Ascending aorta (tissue), 2 donors: ENCODE measurements at places on chromosomes 4 and X.

DNA sequence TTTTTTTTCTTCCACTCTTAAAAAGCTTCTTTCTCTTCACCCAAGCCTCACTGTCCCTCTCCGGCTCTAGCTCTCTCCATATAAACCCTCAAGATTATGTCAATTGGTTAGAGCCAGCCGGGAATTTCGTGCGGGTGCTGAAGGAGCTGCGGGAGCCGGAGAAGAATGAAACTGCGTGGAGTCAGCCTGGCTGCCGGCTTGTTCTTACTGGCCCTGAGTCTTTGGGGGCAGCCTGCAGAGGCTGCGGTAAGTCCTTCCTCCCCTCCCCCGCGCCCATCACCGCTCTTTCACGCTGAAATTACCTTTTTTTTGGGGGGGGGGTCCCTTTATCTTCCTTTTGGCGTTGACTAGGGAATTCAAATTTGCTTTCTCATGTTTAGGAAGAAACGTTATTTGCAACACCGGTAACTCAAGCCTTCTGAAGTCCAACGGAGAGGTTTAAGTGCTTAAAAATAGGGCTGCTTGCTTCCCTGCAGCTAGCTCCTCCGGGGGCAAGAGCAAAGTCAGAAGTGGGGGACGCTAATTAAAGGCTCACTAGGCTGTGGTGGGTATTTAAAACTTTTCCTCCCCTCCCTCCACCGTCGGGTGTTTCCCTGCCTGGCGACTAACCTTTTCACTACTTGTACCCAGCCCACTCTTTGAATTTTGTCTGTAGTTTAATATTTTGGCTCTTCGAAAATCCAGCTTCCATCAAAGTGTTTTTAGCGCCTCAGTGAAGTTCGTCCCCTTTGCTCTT lies 491 bp downstream of the COL4A5 start:
- peak overlapping the region; percentile 67 for H3K4me3 ChIP-seq
- peak overlapping the region; percentile 17 for H3K27ac ChIP-seq
- no peaks in the 10 kb centered on the region for H3K36me3 ChIP-seq

DNA sequence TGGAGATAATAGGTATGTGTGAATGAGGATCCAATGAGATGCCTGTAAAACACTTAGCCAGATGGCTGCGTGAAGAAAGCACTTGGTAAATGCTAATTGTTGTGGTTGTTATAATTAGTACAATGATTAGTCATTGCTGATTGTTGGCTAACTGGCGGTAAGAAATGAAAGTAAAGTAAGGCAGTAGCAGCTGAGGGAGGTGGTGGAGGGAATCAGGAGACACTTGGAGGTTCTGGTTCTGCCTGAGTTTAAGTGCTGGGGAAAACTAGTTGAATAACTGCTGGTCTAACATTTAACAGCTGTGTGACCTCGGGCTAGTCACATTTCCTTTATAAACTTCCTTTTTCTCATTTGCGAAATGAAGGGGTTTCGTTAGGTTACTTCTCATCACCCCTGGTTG lies 30.9 kb downstream of the CD38 start:
- no peaks in the 10 kb centered on the region for H3K36me3 ChIP-seq
- no peaks in the 10 kb centered on the region for H3K27me3 ChIP-seq
- H3K27ac ChIP-seq: no peak overlapping the region
- H3K4me3 ChIP-seq: no peak overlapping the region
- no peaks in the 10 kb centered on the region for H3K4me1 ChIP-seq
- no peak for DNase-seq

GRCh38 chr4:55819634-55820033 lies at the start of gene EXOC1L:
EXOC1L (plus strand) TSS chr4:55819790; CDS start chr4:55820027, 237 bp downstream.
- no peak for DNase-seq
- H3K27ac ChIP-seq: no peak within 1 kb of the TSS
- no peaks in the 10 kb centered on the region for H3K4me1 ChIP-seq

GRCh38 chr4:65566473-65566872 lies 103.8 kb downstream of the EPHA5 start:
- H3K27me3 ChIP-seq: no peaks in the 10 kb centered on the region
- H3K27ac ChIP-seq: no peak overlapping the region
- H3K4me3 ChIP-seq: no peak overlapping the region
- no peaks in the 10 kb centered on the region for H3K36me3 ChIP-seq
- H3K4me1 ChIP-seq: no peaks in the 10 kb centered on the region

DNA sequence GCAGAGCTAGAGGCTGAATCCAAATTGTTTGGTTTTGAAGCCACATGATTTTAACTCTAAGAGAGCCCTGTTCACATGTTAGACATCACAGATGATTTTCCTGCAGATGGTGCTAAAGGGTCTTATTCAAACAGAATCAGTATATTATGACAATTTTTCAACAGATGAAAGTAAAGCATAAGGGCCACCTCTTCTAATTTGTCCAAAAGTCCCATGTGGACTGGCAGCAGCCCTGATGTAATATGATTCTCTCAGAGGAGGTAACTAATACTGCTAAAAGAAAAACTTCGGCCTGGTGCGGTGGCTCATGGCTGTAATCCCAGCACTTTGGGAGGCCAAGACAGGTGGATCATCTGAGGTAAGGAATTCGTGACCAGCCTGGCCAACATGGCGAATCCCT lies 26.0 kb upstream of the SETD7 start:
- H3K27me3 ChIP-seq: no peaks in the 10 kb centered on the region
- H3K36me3 ChIP-seq: no peaks in the 10 kb centered on the region
- no peak for DNase-seq
- H3K4me1 ChIP-seq: no peaks in the 10 kb centered on the region
- no peak overlapping the region for H3K4me3 ChIP-seq

GRCh38 chr4:25513814-25514213 lies 136.8 kb downstream of the ANAPC4 start:
- no peak overlapping the region for H3K4me3 ChIP-seq
- no peak for DNase-seq
- H3K27ac ChIP-seq: no peak overlapping the region
- no peaks in the 10 kb centered on the region for H3K4me1 ChIP-seq
- H3K36me3 ChIP-seq: no peaks in the 10 kb centered on the region
- H3K27me3 ChIP-seq: no peaks in the 10 kb centered on the region

GRCh38 chrX:38192007-38192810 lies 28.5 kb downstream of the SRPX start:
- H3K36me3 ChIP-seq: no peaks in the 10 kb centered on the region
- DNase-seq: no peak
- H3K27me3 ChIP-seq: no peaks in the 10 kb centered on the region

- no peaks in the 10 kb centered on the region for H3K36me3 ChIP-seq
- DNase-seq: no peak
- H3K27me3 ChIP-seq: no peaks in the 10 kb centered on the region
- no peak overlapping the region for H3K4me3 ChIP-seq
- no peak overlapping the region for H3K27ac ChIP-seq
These were observed 169.6 kb downstream of the MID1IP1 start for GRCh38 chrX:38970845-38971244.

GRCh38 chr4:75243570-75243969 lies 270.6 kb downstream of the RCHY1 start:
- no peaks in the 10 kb centered on the region for H3K27me3 ChIP-seq
- no peak overlapping the region for H3K4me3 ChIP-seq
- no peaks in the 10 kb centered on the region for H3K36me3 ChIP-seq
- H3K4me1 ChIP-seq: no peaks in the 10 kb centered on the region
- no peak overlapping the region for H3K27ac ChIP-seq

- no peaks in the 10 kb centered on the region for H3K27me3 ChIP-seq
- no peak overlapping the region for H3K4me3 ChIP-seq
- H3K36me3 ChIP-seq: no peaks in the 10 kb centered on the region
- H3K27ac ChIP-seq: no peak overlapping the region
These were observed 34.1 kb downstream of the TBC1D1 start for GRCh38 chr4:37924946-37925345.

DNA sequence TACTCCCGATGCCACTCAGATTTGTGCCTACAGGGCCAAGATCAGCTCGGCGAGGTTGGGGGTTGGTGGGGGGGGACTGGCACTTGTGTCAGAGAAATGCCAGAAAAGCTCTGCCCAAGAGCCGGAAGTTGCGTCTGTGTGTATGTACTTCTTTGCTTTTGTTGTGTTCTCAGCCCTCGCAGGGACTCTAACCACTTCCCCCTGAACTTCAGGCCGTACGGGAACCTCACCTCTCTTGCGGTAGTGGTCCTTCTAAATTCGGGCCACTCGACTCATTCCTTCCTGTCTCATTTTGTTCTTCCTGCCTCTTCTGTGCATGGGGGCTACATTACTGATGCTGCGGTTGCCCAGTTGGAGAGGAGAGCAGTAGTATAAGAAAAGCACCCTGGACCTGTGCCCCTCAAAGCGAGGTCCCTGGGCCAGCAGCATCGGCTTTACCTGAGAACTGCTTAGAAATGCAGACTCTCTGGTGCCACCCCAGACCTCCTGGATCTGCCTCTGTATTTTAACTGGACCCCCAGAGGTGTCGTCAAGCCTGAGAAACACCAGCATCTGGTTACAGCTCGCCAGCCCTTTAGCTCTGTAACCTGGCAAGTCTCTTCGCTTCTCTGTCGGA lies 146.3 kb upstream of the RPS6KA3 start:
- no peaks in the 10 kb centered on the region for H3K36me3 ChIP-seq
- no peak overlapping the region for H3K27ac ChIP-seq
- no peaks in the 10 kb centered on the region for H3K4me1 ChIP-seq
- peak; percentile 64 for DNase-seq

- no peak overlapping the region for H3K27ac ChIP-seq
- no peaks in the 10 kb centered on the region for H3K4me1 ChIP-seq
- H3K27me3 ChIP-seq: no peaks in the 10 kb centered on the region
- H3K4me3 ChIP-seq: no peak overlapping the region
These were observed 95.5 kb downstream of the ZNF827 start for GRCh38 chr4:145843148-145843547.

DNA sequence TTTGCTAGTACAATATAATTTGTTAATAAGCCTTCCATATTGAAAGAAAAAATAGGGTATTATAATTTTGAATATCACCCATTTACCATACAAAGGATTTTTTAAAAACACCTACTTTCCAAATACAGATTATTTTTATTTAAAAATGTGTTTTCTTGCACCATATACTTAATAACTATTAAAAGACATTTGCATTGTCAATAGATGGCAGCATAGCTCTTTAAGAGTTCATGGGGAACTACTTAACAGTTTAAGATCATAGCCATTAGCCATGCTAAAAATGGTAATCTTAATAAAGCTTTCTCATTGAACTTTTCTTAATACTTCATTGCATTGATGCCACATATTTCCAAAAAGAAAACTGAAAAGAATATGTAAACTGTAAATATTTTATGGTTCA lies 1995.9 kb downstream of the C4orf33 start:
- DNase-seq: no peak
- no peak overlapping the region for H3K27ac ChIP-seq
- H3K4me1 ChIP-seq: no peaks in the 10 kb centered on the region
- no peak overlapping the region for H3K4me3 ChIP-seq
- H3K36me3 ChIP-seq: no peaks in the 10 kb centered on the region

- H3K27me3 ChIP-seq: no peaks in the 10 kb centered on the region
- no peak overlapping the region for H3K4me3 ChIP-seq
- no peaks in the 10 kb centered on the region for H3K4me1 ChIP-seq
- no peak for DNase-seq
- no peaks in the 10 kb centered on the region for H3K36me3 ChIP-seq
These were observed 90.4 kb downstream of the COL4A6 start for GRCh38 chrX:108347800-108348199.

DNA sequence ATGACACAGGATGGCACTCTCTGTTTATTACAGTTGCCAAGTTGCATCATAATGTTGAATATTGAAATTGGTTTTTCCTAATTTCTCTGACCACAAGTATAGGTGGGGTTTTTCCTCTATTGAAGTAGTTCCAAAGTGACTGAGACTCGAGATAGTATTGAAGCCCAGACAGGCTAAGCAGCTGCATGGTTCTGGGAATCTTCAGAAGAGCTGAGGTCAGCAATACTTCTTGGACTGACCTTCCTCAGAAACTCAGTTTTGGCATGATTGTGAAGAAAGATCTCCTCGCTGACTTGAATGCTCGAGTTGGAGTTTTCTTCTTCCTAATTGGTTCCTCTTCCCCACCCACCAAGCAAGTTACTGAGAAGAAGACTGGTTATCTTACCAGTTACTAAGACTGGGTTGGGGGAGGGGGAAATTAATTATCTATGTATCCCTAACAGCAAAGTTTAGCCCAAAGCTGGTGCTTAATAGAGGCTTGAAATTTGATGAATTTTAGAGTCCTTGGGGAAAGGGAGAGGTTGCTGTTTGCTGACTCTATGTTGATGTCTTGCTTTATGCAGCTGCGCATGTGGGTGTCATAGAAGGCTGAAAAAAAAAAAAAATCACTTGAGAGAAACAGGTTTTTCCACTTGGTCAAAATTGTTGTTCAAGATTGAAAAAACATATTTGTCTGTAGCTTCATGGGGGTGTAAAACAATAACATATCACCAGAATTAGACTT lies 91.1 kb downstream of the P2RY10 start:
- no peak overlapping the region for H3K4me3 ChIP-seq
- H3K4me1 ChIP-seq: no peaks in the 10 kb centered on the region
- H3K36me3 ChIP-seq: no peaks in the 10 kb centered on the region
- no peak overlapping the region for H3K27ac ChIP-seq

- no peak overlapping the region for H3K4me3 ChIP-seq
- no peaks in the 10 kb centered on the region for H3K27me3 ChIP-seq
- DNase-seq: no peak
- no peak overlapping the region for H3K27ac ChIP-seq
- no peaks in the 10 kb centered on the region for H3K4me1 ChIP-seq
These were observed 1487.3 kb downstream of the PCDH7 start for GRCh38 chr4:32207456-32207855.

DNA sequence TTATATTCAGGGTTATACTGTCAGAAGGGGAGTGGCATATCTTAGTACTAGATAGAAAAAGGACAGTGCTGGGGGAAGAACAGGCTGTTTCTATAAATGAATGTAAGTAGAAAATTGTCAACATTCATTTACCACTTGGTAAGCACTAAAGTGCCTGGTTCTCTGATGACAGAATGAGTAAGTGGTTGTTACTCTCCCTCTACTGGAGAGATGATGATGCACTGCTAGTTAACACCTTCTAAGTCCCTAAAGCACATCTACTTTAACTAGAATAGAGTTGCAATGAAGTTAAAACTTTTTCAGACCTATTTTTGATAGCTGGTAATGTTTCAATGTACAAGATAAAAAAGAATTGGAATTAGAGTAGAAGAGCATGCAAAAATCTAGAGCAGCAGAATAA lies 214.5 kb downstream of the KLHL4 start:
- no peaks in the 10 kb centered on the region for H3K27me3 ChIP-seq
- no peaks in the 10 kb centered on the region for H3K4me1 ChIP-seq
- DNase-seq: no peak
- H3K36me3 ChIP-seq: no peaks in the 10 kb centered on the region
- no peak overlapping the region for H3K27ac ChIP-seq

DNA sequence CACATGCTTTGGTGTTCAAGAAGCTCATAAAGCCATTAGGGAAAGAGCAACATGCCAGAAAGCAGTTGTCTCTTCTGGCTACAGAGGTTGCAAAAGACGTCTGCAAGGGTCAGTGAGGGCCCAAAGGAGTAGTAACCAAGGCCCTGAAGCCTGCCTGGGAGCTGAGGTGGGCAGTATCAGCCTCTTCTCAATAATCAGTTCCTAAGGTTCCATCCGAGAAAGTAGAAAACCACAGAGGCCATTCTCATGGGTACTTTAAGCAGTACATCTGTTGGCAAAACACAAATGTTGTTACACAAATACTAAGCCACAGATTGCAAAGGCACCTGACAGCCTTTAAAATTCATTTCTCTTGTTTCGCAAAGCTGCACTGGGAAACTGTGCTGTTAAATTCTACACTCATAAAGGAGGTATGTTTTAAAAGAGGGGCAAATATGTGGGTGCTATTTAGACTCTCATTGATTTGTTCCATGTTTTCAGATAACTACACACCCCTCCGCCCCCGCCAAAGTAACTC lies 37.7 kb downstream of the MECP2 start:
- H3K36me3 ChIP-seq: no peaks in the 10 kb centered on the region
- H3K4me3 ChIP-seq: no peak overlapping the region
- H3K27me3 ChIP-seq: no peaks in the 10 kb centered on the region
- H3K4me1 ChIP-seq: no peaks in the 10 kb centered on the region
